RPMI7951 (cell line): ENCODE measurements at places on chromosomes 1 and 21. TPM values are rescaled to one million over a fixed set of nuclear protein-coding genes. Genes with fewer than 3 reads are reported as not detected.

ARHGEF16 gene
- total RNA-seq, result not detected in 2 replicates

TFF3 gene
- total RNA-seq, result 0.29 and 2.6 TPM in 2 replicates

- peak; percentile 26 for DNase-seq
Observed at GRCh38 chr1:101506541-101507164, 269.8 kb downstream of the S1PR1 start.

DNA sequence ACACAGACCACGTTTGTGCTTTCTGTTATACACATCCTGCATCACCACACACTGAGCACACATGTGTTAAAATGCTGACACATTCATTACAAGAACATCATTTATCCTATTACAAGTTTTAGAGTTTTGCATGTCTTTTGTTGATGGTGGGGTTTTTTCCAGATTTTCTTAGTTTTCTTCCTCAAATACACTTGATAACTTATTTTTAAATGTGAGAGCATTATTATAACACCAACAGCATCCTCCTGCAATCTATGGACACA is 67.3 kb downstream of the TGFBR3 start:
- DNase-seq, result no peak

DNA sequence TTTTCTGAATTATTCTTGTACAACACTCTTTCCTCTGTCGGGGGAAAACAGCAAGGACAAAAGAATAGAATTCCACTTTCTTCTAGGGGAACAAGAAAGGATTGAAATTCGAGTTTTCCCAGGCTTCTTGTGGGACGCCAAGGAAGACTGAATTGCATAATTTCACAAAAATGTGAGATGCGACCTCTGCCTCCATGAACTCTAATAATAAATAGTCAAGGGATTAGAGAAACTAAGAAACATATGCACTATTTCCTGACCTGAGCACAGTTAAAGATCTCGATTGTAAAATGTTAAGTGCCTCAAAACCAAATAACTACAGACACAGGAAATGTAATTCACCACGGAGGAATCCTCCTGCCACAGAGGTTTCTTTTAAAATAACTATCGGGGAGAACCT is 117.3 kb upstream of the MARK1 start:
- no peak for DNase-seq
